ENCODE measurements at places on chromosomes 11 and 22.
A peak's percentile ranks its signal among the peaks of the same experiment; 100 is the strongest.

- DNase-seq = no peak
These were observed 10.6 kb downstream of the MMP20 start for GRCh38 chr11:102614485-102614884.

GRCh38 chr11:13338019-13338426 lies 60.4 kb downstream of the BMAL1 start:
- peak; percentile 87 for DNase-seq

- peak; percentile 24 for DNase-seq
These were observed 9.1 kb downstream of the GAL3ST1 start for GRCh38 chr22:30565341-30565740.

- DNase-seq = no peak
These were observed 62.4 kb downstream of the OTOG start for GRCh38 chr11:17609291-17610084.

GRCh38 chr22:22657712-22658111 lies 13.3 kb downstream of the GGTLC2 start:
- DNase-seq = no peak

- peak; percentile 80 for DNase-seq
These were observed 727.6 kb downstream of the METTL15 start for GRCh38 chr11:28835790-28836189.

- DNase-seq = peak; percentile 61
These were observed 27.8 kb downstream of the CREB3L1 start for GRCh38 chr11:46305295-46305694.

GRCh38 chr11:95076416-95076815 lies 9.7 kb downstream of the SRSF8 start:
- DNase-seq = peak; percentile 97

Measured in iris pigment epithelial cell (primary cell).